Glomerular endothelial cell (primary cell): ENCODE measurements at places on chromosomes 2 and 18. TPM values are rescaled to one million over a fixed set of nuclear protein-coding genes. Genes with fewer than 3 reads are reported as not detected.

ABCB11 gene
- 0.18 TPM in 1 of 2 replicates, not detected in the other for total RNA-seq

METTL4 gene
- 2.9 and 8.5 TPM in 2 replicates for total RNA-seq

MRO gene
- total RNA-seq = not detected in 2 replicates

MOCOS gene
- 1.3 and 1.8 TPM in 2 replicates for total RNA-seq

PAX8 gene
- 21.9 and 30.2 TPM in 2 replicates for total RNA-seq

NCK2 gene
- total RNA-seq = 42.0 and 44.5 TPM in 2 replicates

SATB2 gene
- 2.6 and 5.0 TPM in 2 replicates for total RNA-seq

MYO7B gene
- total RNA-seq = 0.05 and 1.2 TPM in 2 replicates

CRYBA2 gene
- total RNA-seq = not detected in 2 replicates

DHRS9 gene
- 3.0 TPM in 1 of 2 replicates, not detected in the other for total RNA-seq

ACVR1C gene
- 0.06 and 0.15 TPM in 2 replicates for total RNA-seq

TOGARAM2 gene
- total RNA-seq = not detected in 2 replicates

RTKN gene
- 11.2 and 14.5 TPM in 2 replicates for total RNA-seq

TCF4 gene
- 162 and 344 TPM in 2 replicates for total RNA-seq

TEKT4 gene
- not detected in 2 replicates for total RNA-seq

ERFE gene
- total RNA-seq = 34.1 and 64.1 TPM in 2 replicates

GNLY gene
- not detected in 2 replicates for total RNA-seq

SCYGR7 gene
- not detected in 2 replicates for total RNA-seq

ICOS gene
- not detected in 2 replicates for total RNA-seq

ZNF2 gene
- 4.5 and 7.7 TPM in 2 replicates for total RNA-seq

CPLX4 gene
- total RNA-seq = not detected in 2 replicates

HAUS1 gene
- 46.8 and 83.5 TPM in 2 replicates for total RNA-seq

RAB31 gene
- 19.4 and 32.8 TPM in 2 replicates for total RNA-seq

LGALSL gene
- 3.6 and 7.8 TPM in 2 replicates for total RNA-seq

MLPH gene
- 22.0 and 27.2 TPM in 2 replicates for total RNA-seq

PDE11A gene
- total RNA-seq = 0.48 TPM in 1 of 2 replicates, not detected in the other

HOXD1 gene
- 19.0 and 38.6 TPM in 2 replicates for total RNA-seq

MEIS1 gene
- total RNA-seq = 11.8 and 23.5 TPM in 2 replicates

ACTG2 gene
- total RNA-seq = 1.6 TPM in 1 of 2 replicates, not detected in the other

CTLA4 gene
- not detected in 2 replicates for total RNA-seq

FAM161A gene
- 0.78 and 1.9 TPM in 2 replicates for total RNA-seq

ARHGEF4 gene
- total RNA-seq = 0.24 and 0.58 TPM in 2 replicates

CLIP4 gene
- total RNA-seq = 17.5 and 19.0 TPM in 2 replicates

CPO gene
- 0.48 TPM in 1 of 2 replicates, not detected in the other for total RNA-seq

LRRTM4 gene
- total RNA-seq = not detected in 2 replicates

GULP1 gene
- 15.9 and 33.8 TPM in 2 replicates for total RNA-seq

SUPT7L gene
- 13.9 and 20.7 TPM in 2 replicates for total RNA-seq

HSBP1L1 gene
- 5.6 and 9.4 TPM in 2 replicates for total RNA-seq

DCTN1 gene
- 152 and 167 TPM in 2 replicates for total RNA-seq

KATNAL2 gene
- 1.6 and 2.4 TPM in 2 replicates for total RNA-seq

HOXD9 gene
- 4.7 and 7.6 TPM in 2 replicates for total RNA-seq

FBXO48 gene
- 0.19 and 0.64 TPM in 2 replicates for total RNA-seq

SIX2 gene
- 1.8 and 10.5 TPM in 2 replicates for total RNA-seq
